ENCODE measurements at places on chromosomes 7 and 10.

GRCh38 chr7:28458732-28459131 lies 46.4 kb downstream of the CREB5 start:
- DNase-seq = no peak

- no peak for DNase-seq
Observed at GRCh38 chr7:31074120-31074383, 21.9 kb downstream of the ADCYAP1R1 start.

DNA sequence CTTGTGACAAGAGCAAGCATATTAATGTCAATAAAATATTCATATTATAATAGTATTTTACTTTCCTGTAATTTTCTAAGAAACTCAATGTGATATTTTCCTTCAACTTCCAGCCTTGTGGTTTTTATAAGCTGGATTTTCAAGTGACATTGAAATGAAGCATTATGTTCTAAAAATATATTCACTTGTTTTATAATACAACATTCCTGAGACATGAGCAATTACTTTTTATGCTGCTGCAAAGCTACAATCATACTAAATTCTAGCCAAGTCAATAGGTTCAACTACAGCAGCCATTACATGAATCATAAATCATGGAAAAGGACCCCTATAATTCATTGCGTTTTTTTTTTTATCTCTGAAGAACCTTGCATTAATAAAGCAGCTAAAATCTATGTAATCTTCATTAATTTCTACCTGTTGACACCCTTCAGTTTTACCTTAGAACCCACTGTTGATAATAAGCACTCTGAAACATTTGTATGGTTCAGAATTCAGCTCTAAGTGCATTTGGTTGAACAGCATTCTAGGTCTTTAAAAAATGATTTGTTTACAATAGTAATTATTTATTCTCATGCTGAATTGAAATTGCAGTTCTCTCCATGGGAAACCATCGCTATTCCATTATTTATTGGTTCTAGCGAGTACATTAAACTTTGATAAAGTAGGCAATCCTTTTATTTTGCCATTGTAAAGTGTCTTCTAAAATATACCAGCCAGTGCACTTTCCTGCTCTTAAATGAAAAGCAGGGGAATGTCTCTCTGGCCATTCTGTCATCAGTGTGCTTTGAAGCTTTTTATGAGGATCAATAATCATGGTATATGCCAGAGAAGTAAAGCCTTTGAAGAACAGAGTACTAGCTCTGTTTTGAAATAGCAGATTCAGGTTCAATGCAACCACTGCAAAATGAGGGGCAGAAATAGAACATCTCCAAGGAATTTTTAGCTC lies 132.6 kb downstream of the GNAT3 start:
- DNase-seq = no peak

DNA sequence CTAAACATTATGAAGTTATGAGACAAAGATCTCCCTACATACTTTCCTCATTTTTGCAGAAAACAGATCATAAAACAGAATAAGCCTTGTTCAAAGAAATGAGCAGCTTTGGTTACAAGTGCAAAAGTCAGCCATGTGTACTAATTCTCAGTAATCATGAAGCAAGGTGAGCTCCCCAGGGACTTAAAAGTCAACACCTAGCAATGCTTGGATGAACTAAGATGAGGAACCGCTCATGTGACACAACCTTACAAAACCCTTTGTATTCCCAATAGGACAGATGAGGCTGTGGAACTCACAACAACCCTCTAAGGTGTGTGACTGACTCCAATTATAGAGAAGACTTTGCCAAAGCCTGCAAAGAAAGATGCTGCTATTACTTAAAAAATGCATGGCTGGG lies 154.5 kb downstream of the SLC25A13 start:
- no peak for DNase-seq

DNA sequence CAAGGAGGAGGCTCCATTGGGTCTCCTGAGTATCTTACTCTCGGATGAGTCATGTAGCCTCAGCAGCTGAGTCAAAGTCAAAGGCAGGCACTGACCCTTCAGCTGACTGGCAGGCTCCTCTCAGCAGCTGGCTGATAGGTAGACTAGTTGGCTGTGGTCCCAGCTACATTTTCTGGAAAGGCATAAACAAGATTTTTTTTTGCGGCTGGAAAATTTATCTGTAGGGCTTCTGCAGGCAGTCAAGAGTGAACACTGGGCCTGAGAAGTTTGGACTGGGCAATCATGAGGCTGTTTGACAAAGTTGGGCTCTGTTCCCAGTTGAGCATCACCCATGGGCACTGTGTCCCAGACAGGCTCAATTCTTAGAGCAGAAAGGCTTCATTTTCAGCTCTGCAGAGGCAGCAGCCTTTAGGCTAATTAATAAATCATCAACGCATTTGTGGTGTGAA lies 796.2 kb downstream of the CCSER2 start:
- no peak for DNase-seq

GRCh38 chr7:67662804-67663203 lies 666.2 kb downstream of the TYW1 start:
- no peak for DNase-seq

- no peak for DNase-seq
Observed at GRCh38 chr7:93941945-93942344, 20.4 kb downstream of the GNG11 start.

- DNase-seq = no peak
Observed at GRCh38 chr10:106313041-106313440, 851.5 kb downstream of the SORCS1 start.

- DNase-seq = no peak
Observed at GRCh38 chr7:121515229-121515628, 119.1 kb upstream of the FAM3C start.

- DNase-seq = no peak
Observed at GRCh38 chr10:35367107-35367859, 31.0 kb downstream of the CCNY start.

- no peak for DNase-seq
Observed at GRCh38 chr10:128268015-128268722, 141.9 kb upstream of the MKI67 start.

GRCh38 chr7:44173911-44174693 lies 15.1 kb downstream of the GCK start:
- no peak for DNase-seq

- DNase-seq = no peak
Observed at GRCh38 chr7:50376056-50376820, 71.7 kb downstream of the IKZF1 start.

DNA sequence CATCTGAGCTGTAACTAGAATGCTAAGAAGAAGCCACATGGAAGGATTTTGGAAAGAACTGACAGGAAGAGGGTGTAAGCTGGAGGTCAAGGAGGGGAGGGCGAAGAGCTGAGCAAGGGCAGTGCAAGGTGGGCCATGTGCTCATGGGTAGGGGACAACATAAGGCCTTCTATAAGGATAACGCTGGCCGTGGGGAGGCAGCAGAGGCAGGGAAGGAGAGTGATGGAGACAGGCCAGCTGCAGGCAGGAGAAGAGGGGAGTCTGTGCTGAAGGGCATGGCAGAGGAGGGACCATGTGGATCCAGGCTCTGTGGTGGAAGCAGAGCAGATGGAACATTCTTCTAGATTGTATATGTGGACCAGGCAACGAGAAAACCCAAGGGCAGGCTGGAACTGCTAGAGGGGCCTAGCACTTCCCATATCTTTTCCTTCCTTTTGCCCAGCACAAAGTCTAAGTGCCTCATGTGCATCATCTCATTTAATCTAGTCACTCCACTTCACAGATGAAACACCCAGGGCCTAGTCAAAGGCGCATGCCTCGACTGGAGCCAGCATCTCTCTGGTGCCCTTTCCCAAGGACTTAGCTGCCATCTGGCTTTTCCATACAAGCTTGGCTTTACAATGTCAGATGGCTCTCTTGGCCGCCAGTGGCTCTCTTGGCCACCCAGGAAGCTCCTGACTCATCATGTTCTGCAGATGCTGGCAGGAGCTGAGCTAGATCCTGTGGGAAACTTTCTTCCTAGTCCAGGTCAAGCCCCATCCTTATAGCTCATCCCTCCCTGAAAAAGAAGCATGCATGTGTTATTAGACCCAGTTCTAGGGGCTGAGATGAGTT lies 6.6 kb downstream of the LRRC18 start:
- DNase-seq = no peak

- DNase-seq = no peak
Observed at GRCh38 chr7:144629598-144629997, 206.3 kb downstream of the TPK1 start.

DNA sequence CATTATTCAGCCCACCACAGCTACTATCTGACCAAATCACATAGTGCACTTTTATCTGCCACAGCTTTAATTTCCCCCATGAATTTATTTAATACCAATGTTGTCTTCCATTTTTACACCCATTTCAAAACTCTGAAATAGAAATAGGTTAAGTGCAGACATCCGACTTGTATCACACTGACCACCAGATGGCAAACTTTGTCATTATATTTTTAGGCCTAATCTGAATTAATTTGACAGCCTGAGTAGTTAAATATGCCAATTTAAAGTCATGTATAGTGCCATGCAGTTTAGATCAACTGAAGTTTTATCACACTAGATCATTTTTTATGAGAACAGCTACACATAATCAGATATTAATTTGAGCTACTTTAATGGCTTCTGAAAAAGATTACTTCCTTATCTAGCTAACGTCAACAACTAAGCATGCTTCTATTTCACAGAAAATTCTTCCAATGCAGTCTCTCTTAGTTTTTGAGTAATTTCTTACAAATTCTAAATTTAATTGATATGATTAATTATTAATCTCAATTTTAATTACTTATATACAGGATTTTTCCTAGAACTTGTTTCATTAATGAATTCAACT lies 566.4 kb downstream of the GFRA1 start:
- no peak for DNase-seq

DNA sequence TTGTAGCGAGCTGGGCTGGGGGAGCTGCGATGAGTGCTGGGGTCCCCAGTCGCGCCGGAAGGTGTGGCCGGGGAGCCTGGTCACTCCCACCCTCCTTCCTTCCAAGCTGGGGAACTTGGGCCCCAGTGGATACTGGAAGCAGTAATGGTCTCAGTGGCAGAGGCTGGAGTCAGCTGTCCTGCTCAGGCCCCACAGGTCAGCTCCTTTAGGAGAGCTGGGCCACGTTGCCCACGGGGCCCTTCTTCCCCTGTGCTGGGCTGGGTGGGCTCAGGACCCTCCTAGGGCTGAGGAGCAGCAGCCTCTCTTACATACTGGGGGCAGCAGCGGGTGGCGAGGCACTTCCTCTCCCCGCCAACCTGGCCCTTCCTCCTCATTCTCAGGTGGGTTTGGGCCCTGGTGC lies 200.6 kb upstream of the MKI67 start:
- no peak for DNase-seq

- DNase-seq = no peak
Observed at GRCh38 chr7:5689118-5689517, 92.3 kb downstream of the RNF216 start.

DNA sequence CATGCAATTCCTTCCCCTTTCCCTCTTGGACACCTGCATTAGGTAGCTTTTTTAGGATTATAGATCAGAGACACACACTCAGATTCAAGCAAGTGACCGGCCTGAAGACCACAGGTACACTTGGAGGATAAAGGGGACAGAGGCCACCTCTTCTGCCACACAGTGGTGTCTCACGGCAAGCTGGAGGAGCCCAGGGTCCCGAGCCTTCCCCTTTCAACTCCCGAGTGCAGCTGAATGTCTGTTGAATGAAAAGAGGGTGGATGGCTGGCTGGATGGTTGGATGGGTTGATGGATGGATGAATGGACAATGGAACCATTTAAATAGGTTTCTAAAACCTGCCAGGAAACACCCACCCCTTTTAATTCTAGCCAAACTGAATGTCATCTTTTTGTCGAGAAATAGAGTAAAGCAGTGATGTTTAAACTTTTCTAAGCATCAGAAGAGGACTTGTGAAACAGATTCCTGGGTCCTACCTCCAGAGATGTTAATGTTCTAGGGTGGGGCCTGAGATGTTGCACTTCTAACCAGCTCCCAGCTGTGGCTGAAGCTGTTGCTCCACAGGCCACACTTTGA lies 49.2 kb upstream of the ZMIZ1 start:
- no peak for DNase-seq

All from activated CD4-positive, alpha-beta T cell treated with anti-CD3 and anti-CD28 coated beads, Interleukin-2, amount 50 U/mL, for 24 hours (primary cell).